ENCODE measurements at places on chromosomes 5 and 9.
A peak's percentile ranks its signal among the peaks of the same experiment; 100 is the strongest.

GRCh38 chr5:81349161-81349560 is 44.8 kb downstream of the ACOT12 start:
- no peak for DNase-seq

- DNase-seq = no peak
Measured at GRCh38 chr9:115444959-115445358, 327.0 kb upstream of the TNC start.

- DNase-seq = no peak
Measured at GRCh38 chr5:180251141-180251540, 40.7 kb downstream of the MAPK9 start.

DNA sequence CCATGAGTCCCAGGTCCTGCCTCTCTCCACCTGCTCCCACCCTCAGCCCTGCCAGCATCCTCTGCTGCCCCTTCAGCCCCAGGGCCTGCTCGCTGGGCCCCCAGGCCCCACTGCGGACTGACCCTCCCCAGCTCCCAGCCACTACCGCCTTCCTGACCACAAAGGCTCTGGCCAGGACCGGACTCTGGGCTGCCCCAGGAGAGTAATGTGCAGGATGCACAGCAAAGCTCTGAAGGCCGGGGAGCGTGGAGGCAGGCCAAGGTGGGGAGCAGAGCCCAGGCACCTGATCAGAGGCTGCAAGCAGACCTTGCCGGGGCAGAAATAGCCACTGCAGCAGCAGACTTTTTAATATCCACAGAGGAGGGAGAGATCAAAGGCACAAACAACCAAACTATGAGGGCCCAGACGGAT is 27.9 kb downstream of the IPPK start:
- no peak for DNase-seq

DNA sequence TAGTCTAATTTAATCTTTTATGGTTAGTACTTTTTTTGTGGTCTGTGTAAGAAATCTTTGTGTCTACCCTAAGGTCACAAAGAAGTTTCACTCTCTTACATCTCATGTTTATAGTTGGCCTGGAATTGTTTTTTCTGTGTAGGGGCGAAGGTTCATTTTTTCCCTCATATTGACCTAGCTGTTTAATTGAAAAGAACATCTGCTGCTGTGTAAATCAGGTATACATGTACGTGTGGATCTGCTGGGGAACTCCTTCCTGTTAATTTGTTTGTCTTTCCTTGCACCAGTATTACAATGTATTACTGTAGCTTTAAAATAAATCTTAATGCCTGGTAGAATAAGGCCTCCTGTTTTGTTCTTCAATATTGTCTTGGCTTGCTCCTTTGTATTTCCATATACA is 37.8 kb downstream of the EXOSC2 start:
- DNase-seq = peak; percentile 93

DNA sequence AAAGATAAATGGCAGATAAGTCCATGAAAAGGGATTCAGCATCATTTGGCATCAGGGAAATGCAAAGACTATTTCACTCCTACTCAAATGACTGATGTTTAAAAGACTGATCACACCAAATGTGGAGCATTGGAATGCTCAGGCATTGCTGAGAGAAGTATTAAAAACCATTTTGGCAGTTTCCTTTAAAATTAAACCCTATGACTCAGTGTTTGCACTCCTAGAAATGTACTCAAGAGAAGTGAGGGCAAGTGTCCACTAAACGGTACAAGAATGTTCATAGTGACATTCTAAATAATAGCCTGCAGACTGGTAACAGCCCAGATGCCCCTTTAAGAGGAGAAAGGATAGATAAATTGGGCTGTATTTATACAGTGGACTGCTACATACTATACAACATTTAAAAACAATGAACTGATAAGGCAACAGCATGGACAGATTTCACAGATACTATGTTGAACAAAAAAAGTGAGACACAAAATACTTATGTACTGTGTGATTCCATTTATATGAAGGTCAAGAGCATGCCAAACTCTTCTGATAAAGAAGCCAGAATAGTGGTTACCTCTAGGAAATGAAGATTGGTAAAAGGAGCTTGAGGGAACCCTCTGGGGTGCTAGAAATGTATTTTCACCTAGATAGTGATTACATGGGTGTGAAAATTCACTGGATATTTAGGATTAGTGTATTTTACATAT is 24.6 kb downstream of the APC start:
- DNase-seq = no peak

- no peak for DNase-seq
Measured at GRCh38 chr5:168734620-168735300, 155.6 kb upstream of the PANK3 start.

DNA sequence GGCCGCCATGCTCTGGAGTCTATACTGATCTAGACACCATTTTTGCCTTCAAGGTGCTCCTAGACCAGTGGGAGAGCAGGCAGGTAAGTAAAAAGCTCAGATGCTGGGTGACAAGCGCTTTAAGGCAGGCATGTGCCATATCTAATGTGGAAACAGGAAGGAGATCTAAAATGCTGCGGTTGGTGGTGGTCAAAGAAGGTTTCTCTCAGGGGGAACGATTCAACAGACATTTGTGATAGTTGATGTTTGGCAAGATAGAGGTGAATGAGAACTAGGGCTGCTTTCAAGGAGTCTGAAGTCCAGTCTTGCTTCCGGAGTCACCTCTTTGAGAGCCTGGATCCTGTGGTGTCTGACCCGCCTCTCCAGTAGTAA is 146.2 kb upstream of the KLF4 start:
- no peak for DNase-seq

- no peak for DNase-seq
Measured at GRCh38 chr9:99999797-100000196, 93.3 kb downstream of the STX17 start.

DNA sequence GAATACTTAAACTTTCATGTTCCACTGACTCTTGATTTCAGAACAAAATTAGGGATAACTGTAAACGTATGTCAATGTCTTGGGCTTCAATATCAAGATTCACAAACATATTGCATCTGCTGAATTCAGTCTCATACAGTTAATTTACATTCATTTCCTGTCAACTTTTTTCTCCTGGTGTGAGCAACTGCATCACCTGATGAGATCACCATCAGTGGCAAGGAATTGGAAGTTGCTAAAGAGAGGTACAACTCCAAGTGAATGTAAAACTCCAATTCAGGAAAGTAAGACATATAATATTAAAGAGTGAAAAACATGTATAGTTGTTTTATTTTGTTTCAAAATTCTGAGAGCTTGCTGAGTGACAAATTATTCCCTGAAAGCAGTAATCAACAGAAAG is 1336.2 kb upstream of the C9orf72 start:
- DNase-seq = no peak

- no peak for DNase-seq
Measured at GRCh38 chr5:1930880-1931603, 48.3 kb upstream of the IRX4 start.

- DNase-seq = peak; percentile 38
Measured at GRCh38 chr5:127564002-127564769, 46.7 kb downstream of the PRRC1 start.

GRCh38 chr9:76400534-76401096 is 6.4 kb upstream of the RFK start:
- DNase-seq = no peak

GRCh38 chr5:9249231-9249630 is 296.6 kb downstream of the SEMA5A start:
- DNase-seq = no peak

GRCh38 chr9:757246-757881 is 84.1 kb upstream of the DMRT1 start:
- peak; percentile 24 for DNase-seq

GRCh38 chr5:54874337-54875021 is 110.9 kb downstream of the ESM1 start:
- DNase-seq = no peak

- DNase-seq = no peak
Measured at GRCh38 chr9:113953531-113953930, 77.4 kb downstream of the ZNF618 start.

DNA sequence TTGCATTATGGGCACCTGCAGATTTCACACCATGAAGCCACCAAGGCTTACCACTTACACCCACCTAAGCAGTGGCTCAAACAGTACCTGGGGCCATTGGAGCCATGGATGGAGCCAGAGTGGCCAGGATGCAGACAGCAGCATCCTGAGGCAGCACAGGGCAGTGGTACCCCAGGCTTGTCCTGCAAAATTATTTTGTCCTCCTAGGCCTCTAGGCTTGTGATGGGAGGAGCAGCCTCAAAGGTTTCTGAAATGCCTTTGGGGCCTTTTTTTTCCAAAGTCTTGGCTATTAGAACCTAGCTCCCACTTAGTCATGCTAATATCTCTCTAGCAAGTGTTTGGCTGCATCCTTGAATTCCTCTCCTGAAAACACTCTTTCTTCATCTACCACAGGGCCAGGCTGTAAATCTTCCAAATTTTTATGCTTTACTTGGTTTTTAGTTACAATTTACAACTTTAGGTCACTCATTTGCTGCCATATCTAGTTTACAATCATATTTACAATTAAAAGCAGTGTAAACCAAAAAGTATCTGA is 15.7 kb downstream of the TMC1 start:
- no peak for DNase-seq

GRCh38 chr5:93371893-93372292 is 209.1 kb downstream of the NR2F1-AS1 start:
- no peak for DNase-seq

DNA sequence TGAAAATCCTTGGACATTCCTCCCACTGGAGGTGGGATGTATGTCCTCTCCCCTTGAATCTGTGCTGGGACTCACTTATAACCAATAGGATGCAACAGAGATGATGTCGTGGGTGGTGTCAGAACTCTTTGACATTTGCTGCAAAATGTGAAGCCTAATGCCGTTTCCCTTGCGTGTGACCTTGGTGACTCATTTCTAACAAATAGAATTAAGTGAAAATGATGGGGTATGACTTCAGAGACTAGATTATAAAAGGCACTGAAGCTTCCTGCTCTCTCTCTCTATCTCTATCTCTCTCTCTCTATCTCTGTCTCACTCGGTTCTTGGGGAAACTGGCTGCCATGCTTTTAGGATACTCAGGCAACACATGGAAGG is 126.1 kb upstream of the STC2 start:
- DNase-seq = no peak

- no peak for DNase-seq
Measured at GRCh38 chr9:22857316-22857715, 410.7 kb downstream of the DMRTA1 start.

GRCh38 chr9:75866273-75866871 is 24.1 kb upstream of the PCSK5 start:
- peak; percentile 37 for DNase-seq

DNA sequence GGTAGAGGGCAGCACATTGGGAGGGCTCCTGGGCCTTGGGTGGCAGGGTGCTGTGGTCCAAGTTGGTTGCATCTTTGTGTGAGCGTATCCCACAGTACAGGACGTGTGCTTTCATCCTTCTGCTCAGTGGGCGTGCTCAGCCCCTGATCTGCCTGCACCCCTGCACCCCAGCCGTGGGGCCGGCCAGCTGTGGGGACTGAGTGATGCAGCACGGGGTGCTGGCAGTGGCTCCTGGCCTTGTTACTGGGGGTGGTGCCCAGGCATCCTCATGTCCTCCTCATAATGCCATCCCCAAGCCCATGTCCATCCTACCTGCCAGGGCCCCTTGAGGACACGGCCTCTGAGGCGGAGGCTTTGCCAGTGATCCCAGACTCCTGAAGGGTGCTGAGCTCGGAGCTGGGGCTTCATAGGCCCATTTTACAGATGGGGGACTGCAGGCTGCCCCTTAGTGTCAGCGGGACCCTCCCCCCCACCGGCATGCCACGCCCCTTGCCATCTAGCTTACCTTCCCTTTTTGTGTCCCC is 100.7 kb downstream of the PHF2 start:
- no peak for DNase-seq

- DNase-seq = no peak
Measured at GRCh38 chr9:108191065-108191464, 664.7 kb downstream of the ACTL7B start.

GRCh38 chr9:91783411-91783810 is 166.6 kb downstream of the ROR2 start:
- no peak for DNase-seq

GRCh38 chr5:39992617-39993202 is 567.9 kb upstream of the DAB2 start:
- DNase-seq = no peak

- no peak for DNase-seq
Measured at GRCh38 chr5:139664727-139665351, 16.7 kb downstream of the CXXC5 start.

DNA sequence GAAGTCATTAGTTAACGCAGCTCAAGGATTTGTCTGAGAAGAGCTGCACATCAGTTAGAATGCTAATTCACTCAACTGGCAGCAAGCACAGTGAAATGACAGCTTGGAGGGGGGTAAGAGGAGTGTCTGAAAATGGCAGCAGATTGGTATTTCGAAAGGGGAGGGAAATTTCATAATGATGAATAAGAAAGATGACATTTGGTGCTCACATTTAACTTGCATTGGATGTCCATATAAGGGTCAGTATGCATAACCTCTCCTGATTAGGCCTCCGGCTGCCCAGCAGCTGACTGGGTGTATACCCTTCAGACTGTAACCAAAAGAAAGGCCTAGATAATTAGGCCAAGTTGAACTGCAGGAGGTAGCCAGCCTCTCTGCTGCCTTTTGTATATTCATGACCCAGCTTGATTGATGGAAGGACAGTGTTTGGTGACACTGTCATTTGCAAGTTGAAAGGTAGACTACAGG is 131.0 kb downstream of the PBX3 start:
- no peak for DNase-seq

- DNase-seq = no peak
Measured at GRCh38 chr9:77912895-77913693, 118.5 kb downstream of the GNAQ start.

- DNase-seq = peak; percentile 37
Measured at GRCh38 chr9:22244139-22245011, 202.2 kb upstream of the DMRTA1 start.

GRCh38 chr5:132771503-132771998 is 5.5 kb downstream of the SEPTIN8 start:
- DNase-seq = no peak

DNA sequence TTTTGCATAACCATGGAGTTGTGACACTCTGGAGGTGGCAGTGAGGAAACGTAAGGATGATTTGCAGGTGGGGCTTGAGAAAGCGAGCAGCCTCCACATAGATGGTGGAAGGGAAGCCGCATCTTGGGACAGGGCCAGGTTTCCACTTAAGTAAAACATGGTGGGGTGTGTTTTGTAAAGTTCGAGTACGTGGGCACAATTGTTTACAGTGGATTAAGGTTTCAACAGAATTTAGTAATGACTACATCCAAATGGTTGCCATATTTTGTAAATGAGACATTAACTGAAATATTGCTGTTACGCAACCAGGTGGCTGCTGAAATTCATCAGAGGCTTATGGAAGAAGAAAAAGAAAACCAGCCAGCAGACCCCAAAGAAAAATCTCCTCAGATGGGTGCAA is 85.4 kb upstream of the IL7R start:
- no peak for DNase-seq

- DNase-seq = no peak
Measured at GRCh38 chr5:5423586-5423985, 1.1 kb downstream of the ICE1 start.

All from NCI-H1092 treated with DMSO at 0.1 percent for 48 hours (cell line).